ENCODE measurements at places on chromosomes 5 and 9.

DNA sequence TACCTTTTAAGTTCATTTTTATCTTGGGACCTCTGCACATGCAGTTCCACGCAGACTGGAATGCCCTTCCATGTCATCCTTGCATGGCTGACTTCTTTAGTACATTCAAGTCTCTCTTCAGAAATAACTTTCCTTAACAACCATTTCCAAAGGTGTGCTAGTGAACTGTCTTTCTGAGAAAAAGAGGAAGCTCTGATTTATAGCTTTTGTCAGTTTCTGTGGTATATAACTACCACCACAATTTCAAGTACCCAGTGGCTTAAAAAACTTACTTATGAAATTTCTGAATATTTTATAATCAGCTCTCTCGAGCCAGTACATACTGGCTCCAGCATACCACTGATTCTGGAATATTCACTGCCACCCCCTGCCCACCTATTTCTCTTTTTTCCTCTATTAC lies 1613.8 kb downstream of the MAT2B start:
- no peak for DNase-seq

GRCh38 chr5:42506662-42507061 lies 83.4 kb downstream of the GHR start:
- no peak for DNase-seq

DNA sequence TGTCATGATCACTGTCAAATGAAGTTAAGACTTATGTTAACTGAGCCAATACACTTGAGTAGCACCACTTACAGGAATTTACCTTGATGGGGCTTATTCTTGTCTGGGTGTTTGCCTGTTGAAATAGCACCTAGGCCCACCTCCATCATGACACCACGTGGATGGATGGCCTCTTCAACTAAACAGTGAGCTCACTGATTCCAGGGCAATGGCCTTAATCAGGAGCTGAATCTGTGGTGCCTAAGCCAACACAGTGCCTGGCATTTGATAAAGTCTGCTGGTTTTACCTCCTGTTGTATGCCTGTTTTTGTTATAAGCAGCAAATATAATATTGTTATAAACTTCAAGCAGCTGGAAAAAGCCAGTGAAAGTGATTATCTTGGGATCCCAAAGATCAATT lies 190.5 kb downstream of the LURAP1L start:
- no peak for DNase-seq

DNA sequence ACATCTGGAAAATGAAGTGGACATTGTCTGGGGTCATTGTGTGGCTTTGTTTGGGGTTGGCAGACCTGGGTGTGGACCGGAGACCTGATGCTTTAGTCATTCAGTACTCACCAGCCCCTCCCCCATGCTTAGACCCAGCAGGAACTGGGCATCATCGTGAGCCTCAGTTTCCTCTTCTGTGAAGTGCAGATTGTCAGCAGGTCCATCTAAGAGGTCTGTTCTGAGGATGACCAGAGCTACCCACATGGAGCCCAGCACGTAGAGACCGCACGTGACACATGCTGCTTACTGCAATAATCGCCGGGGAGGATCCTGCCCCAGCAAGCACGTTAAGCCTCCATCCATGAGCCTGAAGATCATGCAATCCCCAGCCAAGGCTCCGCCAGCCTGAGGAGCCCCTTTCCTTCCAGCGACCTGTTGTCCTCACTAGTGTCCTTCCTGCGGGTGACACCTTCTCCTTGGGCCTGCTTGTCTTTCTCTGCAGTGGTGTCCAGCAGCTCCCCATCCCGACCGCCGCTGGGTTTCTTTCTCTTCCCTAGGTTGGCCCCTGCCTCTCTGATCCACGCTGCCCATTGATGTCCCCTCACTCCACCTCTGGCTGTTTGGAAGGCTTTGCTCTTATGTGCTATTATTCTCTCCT lies 26.7 kb upstream of the IRX4 start:
- no peak for DNase-seq

DNA sequence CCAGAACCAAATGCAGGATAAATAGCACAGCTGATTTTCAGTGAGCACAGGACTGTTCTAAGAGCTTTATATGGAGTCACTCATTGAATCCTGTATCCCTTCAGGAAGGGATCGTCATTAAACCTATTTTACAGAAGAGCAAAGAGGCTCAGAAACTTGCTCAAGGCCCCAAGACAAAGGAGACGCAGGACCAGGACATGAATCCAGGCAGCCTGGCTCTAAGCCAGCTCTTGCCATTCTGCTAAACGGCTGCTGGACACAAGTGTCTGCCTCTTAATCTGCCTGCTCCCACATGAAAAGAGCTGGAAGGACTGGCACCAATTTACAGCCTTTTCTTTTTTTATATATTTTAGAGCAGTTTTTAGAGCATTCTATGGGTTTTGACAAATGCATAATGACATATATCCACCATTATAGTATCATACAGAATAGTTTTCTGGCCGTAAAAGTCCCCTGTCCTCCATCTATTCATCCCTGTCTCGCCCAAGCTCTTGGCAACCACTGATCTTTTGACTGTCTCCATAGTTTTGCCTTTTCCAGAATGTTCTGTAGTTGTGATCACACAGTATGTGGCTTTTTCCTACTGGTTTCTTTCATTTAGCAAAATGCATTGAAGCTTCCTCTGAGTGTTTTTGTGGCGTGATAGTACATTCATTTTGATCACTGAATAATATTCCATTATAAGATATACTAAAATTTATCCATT lies 37.5 kb downstream of the RETREG1 start:
- no peak for DNase-seq

GRCh38 chr5:10493884-10494283 lies 52.2 kb downstream of the ROPN1L start:
- DNase-seq: no peak

DNA sequence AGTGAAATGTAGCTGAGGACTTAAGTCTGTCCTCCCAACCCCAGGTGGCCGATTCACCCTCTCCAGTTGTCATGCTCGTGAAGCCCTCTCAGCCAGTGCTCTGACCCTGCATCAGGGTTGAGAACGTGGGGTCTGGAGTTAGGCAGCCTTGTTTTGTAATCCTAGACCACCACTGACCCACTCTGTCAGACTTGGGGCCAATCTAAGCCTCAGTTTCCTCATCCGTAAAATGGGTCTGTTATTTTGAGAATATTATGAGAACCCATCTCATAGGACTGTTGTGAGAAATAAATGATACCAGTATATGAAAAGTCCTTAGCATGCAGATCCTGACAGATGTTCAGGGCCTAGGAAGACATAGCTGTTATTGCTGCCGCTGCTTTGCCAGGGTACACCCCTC lies 37.1 kb downstream of the CYFIP2 start:
- no peak for DNase-seq

GRCh38 chr9:70519912-70520724 lies 105.7 kb upstream of the KLF9 start:
- no peak for DNase-seq

- DNase-seq: no peak
These were observed 33.6 kb downstream of the CSNK1A1 start for GRCh38 chr5:149517461-149518122.

GRCh38 chr9:87086221-87086818 lies 139.0 kb upstream of the GAS1 start:
- no peak for DNase-seq

DNA sequence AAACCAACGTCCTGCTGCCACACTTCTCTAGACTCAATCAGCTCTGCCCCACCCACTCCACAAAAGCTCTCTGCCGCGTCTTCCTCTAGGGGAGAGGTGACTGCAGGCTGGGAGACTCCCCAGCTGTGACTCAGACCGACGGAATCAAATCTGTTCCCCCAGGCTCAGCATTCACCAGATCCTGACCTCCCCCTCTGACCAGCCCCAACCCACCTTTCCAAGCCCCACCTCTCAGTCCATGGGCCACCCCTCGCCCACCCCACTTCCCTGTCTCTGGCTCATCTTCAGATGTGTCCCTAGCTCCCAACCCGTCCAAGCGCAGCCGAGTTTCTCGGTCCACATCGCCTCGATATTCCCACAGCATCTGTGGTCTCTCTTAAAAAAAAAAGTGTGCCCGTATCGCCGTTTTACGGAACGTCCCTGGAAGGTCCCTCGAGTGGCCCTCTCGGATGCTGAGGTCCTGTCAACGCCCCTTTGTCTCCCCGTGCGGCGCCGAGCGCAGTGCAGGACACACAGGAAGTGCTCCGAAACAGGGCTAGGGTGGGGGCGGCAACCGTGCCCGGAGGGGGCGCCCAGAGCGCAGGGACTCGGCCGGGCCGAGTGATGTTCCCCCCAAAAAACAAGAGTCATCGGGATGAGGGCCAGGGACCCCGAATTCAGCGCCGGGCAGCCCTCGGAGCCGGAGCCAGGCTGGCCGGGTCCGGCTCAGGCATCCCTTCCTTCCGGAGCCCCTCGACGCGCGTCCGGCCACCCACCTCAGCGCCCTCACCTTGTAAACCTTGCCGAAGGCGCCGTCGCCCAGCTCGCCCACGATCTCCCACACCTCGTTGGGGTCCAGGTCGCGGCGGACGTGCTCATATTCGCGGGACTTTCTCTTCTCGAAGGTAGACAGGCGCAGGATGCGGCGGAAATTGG lies 649 bp downstream of the STK10 start:
- DNase-seq: no peak

DNA sequence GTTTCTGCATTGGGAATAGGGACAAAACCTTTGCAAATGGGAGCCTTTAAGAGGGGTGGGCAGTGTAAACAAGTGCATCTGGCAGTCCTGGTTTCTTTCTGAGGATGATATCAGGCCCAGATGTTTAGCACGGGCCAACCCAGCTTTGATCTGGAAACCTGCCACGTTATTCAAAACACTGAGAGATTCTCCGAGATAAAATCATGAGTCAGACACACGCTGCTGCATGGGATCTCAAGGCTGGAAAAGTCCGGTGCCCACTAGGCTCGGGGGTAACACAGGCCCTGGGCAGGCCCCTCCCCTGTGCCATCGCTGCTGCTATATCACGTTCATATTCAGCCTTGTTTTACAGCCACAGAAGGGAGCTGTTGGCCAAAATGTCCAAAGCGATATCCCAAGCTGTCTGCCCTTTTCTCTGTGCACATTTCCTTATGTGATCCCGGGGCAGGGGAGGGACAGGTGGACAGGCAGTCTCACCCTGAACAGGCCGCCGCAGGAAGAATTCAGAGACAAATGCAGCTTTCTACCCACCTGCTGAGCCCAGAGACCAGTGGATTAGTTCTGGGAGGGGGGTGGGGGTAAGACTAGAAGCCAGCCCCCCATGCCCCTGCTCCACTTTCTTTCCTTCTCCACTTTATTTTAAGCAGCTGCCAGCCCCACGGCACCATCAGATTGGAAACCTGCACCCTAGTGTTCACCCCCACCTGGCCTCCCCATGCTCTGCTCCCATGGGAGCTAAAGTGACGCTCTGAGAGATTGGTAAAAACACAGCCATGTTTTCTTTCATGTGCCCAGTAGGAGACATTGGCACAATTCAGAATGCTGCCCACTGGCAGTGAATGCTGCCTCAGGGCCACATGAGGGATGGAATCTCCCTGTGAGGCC lies 63.1 kb downstream of the TMOD1 start:
- peak; percentile 44 for DNase-seq

GRCh38 chr5:96876292-96876850 lies at the start of gene ERAP2:
Gene ERAP2, plus strand, starts transcription at chr5:96876500. Its CDS starts 3,186 bp downstream, at chr5:96879686.
- no peak for DNase-seq

Data from left forelimb (tissue), 1 donor.